Stimulated activated naive CD8-positive, alpha-beta T cell treated with anti-CD3 and anti-CD28 coated beads, Interleukin-15, Interleukin-2, amounts not matched to agents 100 U/mL and 50 U/mL, for 24 hours (primary cell): ENCODE measurements at places on chromosomes 6 and 20.
A peak's percentile ranks its signal among the peaks of the same experiment; 100 is the strongest.

DNA sequence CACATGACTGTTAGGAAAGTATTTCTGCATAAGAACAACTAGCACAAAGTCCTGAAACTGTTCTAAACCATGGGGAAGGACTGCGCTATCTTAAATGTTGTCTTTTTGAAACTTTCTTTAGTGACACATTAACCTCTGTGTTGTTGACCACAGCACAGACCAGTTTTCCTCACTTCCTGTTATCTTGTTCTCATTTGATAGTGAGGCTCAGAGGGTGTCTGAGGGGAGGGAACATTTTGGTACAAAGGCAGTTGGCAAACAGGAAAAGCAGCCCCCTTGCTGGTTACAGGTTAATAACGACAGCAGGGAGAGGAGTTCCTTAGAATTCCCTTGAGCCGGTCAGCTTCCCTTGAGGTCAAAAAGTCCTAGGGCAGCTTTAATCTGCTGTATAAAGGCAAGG lies 143.5 kb upstream of the BMP2 start:
- DNase-seq, result no peak

DNA sequence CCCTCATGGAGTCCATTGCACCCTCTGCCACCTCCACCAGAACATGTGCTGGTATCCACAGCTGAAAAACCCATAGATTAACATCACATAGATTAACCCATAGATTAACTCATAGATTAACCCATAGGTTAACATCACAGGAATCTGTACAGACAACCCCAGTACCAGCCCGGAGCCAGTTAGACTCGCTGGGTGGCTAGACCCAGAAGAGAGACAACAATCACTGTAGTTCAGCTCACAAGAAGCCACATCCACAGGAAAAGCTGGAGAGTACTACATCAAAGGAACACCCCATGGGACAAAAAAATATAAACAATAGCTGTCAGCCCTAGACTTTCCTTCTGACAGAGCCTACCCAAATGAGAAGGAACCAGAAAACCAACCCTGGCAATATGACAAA lies 25.1 kb downstream of the SERPINB9 start:
- no peak for DNase-seq

DNA sequence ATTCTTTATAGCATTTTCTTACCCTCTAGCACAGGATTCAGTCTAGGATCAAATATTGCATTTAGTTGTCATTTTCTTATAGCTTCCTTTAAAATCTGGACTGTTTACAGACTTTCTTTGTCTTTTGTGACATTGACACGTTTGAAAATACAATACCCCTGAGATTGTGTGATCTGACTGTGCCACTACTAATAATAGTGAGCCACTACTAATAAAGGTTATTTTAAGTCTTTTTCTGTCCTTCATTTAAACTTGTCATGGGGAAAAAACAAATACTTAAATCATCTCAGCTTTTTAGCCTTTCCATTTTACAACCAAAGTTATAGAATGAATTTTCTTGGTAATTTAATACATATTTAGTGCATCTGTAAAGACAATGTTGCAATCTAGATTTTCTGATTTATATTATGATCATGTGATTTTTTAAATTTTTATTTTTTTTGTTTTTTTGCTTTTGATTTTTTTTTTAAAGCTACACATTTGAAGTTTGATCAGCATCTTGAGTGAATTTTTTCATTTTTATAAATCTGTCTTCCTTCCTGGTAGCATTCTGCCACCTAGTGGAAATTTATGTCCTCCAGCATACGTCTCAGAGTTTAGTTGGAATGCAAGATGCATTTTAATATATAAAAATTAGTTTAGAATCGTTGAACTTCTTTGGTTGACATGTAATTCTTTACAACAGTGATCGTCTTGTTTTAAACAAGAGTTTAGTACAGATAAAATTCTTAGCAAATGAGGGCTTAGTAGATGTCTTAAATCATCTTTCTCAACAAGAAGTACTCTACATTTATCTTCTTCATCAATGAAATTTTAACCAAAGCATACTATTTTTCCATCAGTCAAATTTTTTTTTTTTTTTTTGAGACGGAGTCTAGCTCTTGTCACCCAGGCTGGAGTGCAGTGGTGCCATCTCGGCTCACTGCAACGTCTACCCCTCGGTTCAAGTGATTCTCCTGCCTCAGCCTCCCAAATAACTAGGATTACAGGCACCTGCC lies 119.4 kb downstream of the NCOA3 start:
- no peak for DNase-seq

DNA sequence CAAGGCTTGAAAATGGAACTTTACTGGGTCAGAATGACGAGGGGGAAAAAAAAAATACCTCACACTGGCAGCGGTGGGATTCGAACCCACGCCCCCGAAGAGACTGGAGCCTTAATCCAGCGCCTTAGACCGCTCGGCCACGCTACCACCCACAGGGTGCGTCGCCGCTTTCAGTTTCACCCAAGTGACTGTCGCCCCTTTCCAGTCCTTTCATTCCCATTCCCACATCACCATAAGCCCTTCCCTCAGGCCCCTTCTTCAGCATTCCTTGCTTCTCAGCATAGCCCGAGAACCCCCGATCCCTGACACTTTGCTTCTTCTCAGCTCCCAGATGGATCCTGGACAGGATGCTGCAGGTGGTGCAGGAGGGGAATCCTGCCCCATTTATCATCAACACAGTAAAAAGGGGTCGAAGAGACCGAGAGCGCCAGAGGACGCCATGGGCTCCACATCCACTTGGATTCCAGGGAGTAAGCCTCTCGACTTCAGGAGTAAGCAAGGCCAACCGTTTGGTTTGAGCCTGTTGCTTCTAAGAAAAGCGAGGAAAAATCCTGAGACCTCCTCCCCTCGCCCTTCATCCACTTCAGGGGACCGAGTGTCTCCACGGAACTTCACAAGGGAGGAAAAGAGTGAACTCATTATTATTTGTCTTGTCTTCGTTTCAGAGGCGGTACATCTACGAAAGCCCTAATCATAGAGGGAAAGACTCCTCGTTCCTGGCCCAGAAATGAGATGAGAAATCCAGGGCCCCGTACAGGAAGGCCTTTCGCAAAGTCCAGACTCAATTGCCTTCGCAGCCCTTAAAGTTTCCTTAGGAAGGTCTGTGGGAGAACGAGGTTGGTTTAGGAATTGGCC lies 20.0 kb upstream of the TRIM27 start:
- DNase-seq, result peak; percentile 86

GRCh38 chr6:155125906-155126305 lies 130.8 kb downstream of the TIAM2 start:
- no peak for DNase-seq
